ENCODE measurements at places on chromosomes 7 and 10.

DNA sequence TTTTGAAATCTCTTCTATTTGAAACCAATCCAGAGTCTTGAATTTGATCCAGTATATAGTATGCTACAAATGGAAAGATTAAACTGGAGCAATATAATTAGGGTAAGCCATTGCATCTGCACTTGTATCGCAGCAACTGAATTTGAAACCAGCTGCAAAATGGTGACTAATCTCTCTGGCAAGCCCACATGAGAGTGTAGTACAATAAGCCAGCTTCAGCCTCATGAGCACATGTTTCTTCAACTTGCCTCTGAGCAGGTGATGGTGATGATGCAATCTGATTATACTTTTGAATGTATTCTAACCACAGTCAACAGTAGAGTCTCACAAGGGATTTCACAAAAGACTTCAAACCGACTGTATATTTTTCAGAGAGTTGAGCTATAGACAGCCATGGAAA lies 829 bp upstream of the RPA3 start:
- no peaks in the 10 kb centered on the region for H3K27me3 ChIP-seq
- DNase-seq = no peak
- peaks cover 13% of the 10 kb centered on the region for H3K4me1 ChIP-seq
- no peak overlapping the region for H3K4me3 ChIP-seq
- H3K27ac ChIP-seq = no peak overlapping the region
- H3K36me3 ChIP-seq = no peaks in the 10 kb centered on the region

DNA sequence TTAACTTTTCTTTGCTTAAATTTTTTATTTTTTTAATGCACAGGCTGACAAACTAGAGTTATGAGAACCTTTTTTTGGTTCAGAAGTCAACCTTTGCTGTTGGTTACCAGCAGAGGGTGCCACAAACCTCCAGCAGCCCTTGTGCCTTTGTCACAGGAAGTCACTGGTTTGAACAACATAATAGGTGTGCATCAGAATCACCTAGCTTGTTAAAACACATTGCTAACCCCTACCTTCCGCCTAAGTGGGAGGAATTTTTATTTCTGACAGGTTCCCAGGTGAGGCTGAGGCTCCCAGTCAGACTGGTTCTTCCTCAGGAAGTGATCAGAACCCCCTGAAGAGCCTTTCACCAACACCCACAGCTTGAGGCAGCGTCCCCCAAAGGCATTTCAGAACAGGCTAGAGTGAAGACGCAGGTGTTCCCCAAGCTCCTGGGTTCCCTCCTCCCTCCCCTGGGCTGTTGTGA lies 22.6 kb upstream of the VDAC2 start:
- peak overlapping the region; percentile 39 for H3K27ac ChIP-seq
- DNase-seq = no peak
- no peaks in the 10 kb centered on the region for H3K27me3 ChIP-seq
- peaks cover 21% of the 10 kb centered on the region for H3K4me1 ChIP-seq

DNA sequence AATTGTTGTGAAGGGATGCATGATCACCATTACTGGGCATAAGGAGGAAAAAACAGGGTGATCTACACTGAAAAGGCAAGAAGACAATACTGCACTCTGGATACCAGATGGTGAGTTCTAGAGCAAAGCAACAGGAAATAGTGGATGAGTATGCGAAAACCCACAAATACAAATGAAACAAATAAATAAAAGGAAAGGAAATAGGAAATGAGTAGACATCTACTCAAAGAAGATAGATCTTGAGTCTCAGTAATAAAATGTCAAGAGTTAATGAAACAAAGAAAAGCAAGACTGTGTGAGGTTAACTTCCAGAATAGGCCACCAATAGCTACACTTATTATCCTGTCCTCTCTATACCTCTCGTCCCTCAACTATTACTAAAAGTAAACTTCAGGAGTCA lies 11.7 kb downstream of the ORC5 start:
- no peak for DNase-seq
- no peak overlapping the region for H3K27ac ChIP-seq
- H3K27me3 ChIP-seq = no peaks in the 10 kb centered on the region
- H3K4me1 ChIP-seq = no peaks in the 10 kb centered on the region
- H3K4me3 ChIP-seq = no peak overlapping the region

DNA sequence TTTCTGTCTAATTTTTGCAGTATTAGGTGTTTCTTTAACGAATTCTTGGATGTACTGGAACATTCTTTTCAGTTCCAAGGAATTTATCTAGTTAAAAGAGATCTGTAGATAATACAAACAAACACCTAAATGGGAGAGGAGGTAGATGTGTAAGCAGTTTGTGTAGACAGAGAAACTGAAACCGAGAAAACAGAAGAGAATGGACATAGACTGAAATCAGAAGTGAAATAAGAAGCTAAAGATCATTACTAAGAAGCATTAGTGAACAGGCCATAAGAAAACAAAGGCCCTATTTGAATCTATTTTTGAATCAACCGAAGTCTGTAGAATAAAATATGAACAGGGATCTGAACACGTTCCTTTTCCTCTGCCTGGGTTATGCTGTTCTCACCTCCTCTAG lies 26.5 kb upstream of the TMEM229A start:
- H3K27ac ChIP-seq = no peak overlapping the region
- H3K4me3 ChIP-seq = no peak overlapping the region
- H3K36me3 ChIP-seq = no peaks in the 10 kb centered on the region
- H3K4me1 ChIP-seq = no peaks in the 10 kb centered on the region
- no peaks in the 10 kb centered on the region for H3K27me3 ChIP-seq
- DNase-seq = no peak

DNA sequence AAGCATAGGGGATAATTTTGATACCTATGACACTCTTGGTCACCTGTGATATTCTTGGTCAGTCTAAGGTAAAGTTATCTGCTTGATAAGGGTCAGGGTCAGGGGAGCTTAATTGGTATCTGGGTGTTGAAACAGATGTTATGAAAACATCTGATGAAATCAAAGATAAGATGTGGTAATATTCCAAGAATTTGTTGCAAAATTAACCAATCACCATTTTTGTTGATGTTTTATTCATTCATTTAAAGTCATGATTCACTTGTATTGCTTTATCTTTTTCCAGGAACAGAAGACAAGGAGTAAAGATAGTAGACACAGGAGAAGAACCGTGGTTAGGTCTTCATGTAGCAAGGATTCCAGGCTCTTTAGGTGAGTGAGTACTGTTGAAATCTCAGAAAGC lies 103.1 kb downstream of the SEMA3C start:
- H3K27me3 ChIP-seq = no peaks in the 10 kb centered on the region
- no peaks in the 10 kb centered on the region for H3K4me1 ChIP-seq
- H3K27ac ChIP-seq = no peak overlapping the region
- DNase-seq = no peak
- peaks cover 42% of the 10 kb centered on the region for H3K36me3 ChIP-seq

GRCh38 chr10:21473135-21473534 lies 52.3 kb downstream of the SKIDA1 start:
- no peak overlapping the region for H3K27ac ChIP-seq
- H3K27me3 ChIP-seq = no peaks in the 10 kb centered on the region
- no peak for DNase-seq
- H3K36me3 ChIP-seq = no peaks in the 10 kb centered on the region
- H3K4me1 ChIP-seq = no peaks in the 10 kb centered on the region

GRCh38 chr10:86952106-86952505 lies 5.3 kb downstream of the MMRN2 start:
- no peak overlapping the region for H3K27ac ChIP-seq
- no peaks in the 10 kb centered on the region for H3K27me3 ChIP-seq
- H3K4me1 ChIP-seq = no peaks in the 10 kb centered on the region
- no peak overlapping the region for H3K4me3 ChIP-seq
- no peak for DNase-seq
- H3K36me3 ChIP-seq = no peaks in the 10 kb centered on the region

DNA sequence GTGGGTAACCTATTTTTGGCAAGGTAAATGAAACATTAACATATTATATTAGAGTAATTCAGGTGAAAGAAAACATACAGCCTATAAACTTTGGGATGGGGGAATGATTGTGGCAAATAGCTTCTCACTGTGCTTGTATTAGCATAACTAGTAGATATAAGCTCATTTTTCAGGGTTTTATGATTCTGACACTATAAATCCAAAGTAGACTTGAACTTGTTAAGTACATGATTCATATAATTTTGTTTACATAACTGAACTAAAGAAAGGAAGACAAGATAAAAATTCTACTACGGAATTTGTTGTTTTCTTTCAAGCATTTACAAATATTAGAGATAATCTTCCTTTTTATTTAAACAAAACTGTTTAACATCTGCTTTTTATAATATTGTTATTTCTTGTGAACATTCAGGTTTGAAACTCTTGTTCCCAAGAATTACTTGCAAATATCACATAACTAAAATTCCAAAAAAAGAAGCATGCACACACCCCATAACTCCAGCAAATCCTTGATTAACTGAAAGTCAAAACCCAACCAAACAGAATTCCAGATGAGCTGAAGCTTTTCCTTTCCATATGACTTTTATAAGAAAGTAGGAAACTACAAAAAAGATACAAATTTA lies 142.3 kb downstream of the JAZF1 start:
- peak overlapping the region; percentile 95 for H3K27ac ChIP-seq
- H3K36me3 ChIP-seq = no peaks in the 10 kb centered on the region
- DNase-seq = no peak
- H3K4me3 ChIP-seq = no peak overlapping the region
- H3K27me3 ChIP-seq = no peaks in the 10 kb centered on the region

GRCh38 chr7:139548302-139549028 lies 25.0 kb downstream of the CLEC2L start:
- no peak for DNase-seq
- no peaks in the 10 kb centered on the region for H3K36me3 ChIP-seq
- no peak overlapping the region for H3K4me3 ChIP-seq
- H3K27ac ChIP-seq = no peak overlapping the region
- no peaks in the 10 kb centered on the region for H3K4me1 ChIP-seq
- H3K27me3 ChIP-seq = no peaks in the 10 kb centered on the region

GRCh38 chr10:15146366-15146765 lies 22.1 kb downstream of the NMT2 start:
- no peaks in the 10 kb centered on the region for H3K4me1 ChIP-seq
- no peak for DNase-seq
- H3K27ac ChIP-seq = no peak overlapping the region
- H3K36me3 ChIP-seq = no peaks in the 10 kb centered on the region
- no peak overlapping the region for H3K4me3 ChIP-seq

DNA sequence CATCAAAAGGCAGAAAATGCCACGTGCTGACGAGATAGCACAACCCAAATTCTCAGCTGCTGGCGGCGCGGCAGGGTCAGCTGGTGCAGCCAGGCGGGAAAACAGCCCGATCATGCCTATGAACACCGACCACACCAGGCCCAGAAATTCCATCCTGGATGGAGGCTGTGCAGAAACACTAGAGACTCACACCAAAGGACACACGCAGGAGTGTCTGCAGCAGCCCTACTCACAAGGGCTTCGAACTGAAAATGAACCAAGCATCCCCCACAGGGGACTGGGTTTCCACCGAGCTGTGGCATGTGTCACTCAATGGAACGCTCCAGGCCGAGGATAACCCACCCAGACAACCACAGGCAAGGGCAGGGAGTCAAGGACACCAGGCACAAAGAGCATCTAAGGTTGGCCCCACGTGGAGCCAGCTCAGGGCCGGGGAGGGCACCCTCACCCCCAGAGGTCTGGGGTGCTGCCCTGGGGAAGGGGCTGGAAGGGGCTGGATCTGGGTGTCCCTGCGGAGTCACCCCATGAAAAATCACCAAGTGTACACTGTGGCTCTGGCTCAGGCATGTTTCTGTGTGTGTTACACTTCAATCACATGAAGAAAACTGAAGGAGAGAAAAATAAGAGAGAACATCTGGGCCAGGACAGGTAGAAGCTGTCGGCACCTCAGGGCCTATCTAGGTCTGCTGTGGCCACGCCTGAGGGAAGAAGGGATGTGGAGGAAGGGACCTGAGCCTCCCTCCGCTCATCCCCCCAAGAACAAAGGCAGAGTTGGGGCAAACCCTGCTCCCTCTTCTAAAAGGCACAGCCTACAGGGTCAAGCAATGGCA lies 33.0 kb downstream of the RASGEF1A start:
- H3K27me3 ChIP-seq = peaks cover 18% of the 10 kb centered on the region
- no peak overlapping the region for H3K4me3 ChIP-seq
- no peaks in the 10 kb centered on the region for H3K4me1 ChIP-seq
- no peaks in the 10 kb centered on the region for H3K36me3 ChIP-seq

DNA sequence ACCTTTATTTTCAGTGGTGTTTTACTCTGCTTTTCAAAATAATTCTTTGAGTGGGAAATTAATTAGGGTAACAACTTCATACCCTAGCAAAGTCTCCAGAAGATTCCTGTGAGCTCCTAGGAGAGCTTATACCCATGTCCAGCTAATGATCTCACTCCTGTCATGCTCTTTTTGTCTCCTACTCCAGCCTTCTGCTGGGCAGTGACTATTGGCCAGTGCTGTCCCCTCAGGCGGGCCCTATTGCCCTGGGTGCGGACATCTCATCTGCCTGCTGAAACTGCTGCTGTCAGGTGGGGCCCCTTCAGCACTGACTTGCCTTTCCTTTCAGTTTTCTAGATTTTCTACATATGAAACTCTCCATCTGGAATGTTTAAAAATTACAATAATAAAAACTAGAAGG lies 80.3 kb downstream of the EBLN1 start:
- H3K27ac ChIP-seq = no peak overlapping the region
- H3K36me3 ChIP-seq = no peaks in the 10 kb centered on the region
- H3K4me1 ChIP-seq = no peaks in the 10 kb centered on the region

GRCh38 chr10:38003588-38003987 lies 6.9 kb upstream of the ZNF33A start:
- no peak for DNase-seq
- no peak overlapping the region for H3K4me3 ChIP-seq
- peaks cover 5% of the 10 kb centered on the region for H3K4me1 ChIP-seq
- no peaks in the 10 kb centered on the region for H3K27me3 ChIP-seq
- H3K27ac ChIP-seq = no peak overlapping the region

DNA sequence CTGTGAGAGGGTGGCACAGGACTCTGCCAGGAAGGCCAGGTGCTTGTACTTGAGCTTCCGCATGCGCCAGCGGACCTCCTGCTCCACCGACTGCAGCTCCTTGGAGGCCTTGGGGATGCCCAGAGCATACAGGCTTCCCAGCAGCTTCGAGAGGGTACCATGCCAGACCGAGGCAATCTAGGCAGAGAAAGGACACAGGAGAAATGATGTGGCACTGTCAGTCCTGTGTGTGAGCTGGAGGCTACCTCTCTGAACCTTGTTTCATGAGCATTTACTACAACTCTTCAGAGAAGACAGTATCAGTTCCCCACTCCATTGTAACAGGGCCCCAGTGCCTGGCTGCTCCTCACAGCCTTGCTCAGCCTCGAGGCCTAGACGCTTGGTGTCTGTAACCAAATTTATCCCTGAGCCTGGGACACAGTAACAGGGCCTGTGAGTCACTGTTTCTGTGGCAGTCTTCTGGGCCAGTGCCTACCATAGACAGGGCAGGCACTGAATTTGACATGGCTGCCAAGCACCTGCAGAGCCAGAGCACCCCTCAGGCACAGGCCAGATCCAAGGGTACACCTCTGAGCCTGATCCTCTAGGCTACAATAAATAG lies 5.8 kb downstream of the TBRG4 start:
- DNase-seq = no peak
- no peak overlapping the region for H3K4me3 ChIP-seq
- H3K27me3 ChIP-seq = no peaks in the 10 kb centered on the region
- no peak overlapping the region for H3K27ac ChIP-seq
- peaks cover 89% of the 10 kb centered on the region for H3K36me3 ChIP-seq
- H3K4me1 ChIP-seq = no peaks in the 10 kb centered on the region

- H3K27me3 ChIP-seq = no peaks in the 10 kb centered on the region
- no peak for DNase-seq
- H3K4me3 ChIP-seq = no peak overlapping the region
- no peak overlapping the region for H3K27ac ChIP-seq
- no peaks in the 10 kb centered on the region for H3K36me3 ChIP-seq
- H3K4me1 ChIP-seq = no peaks in the 10 kb centered on the region
These were observed 78.3 kb upstream of the THSD7A start for GRCh38 chr7:11910253-11910652.

- no peaks in the 10 kb centered on the region for H3K4me1 ChIP-seq
- no peaks in the 10 kb centered on the region for H3K36me3 ChIP-seq
- no peaks in the 10 kb centered on the region for H3K27me3 ChIP-seq
- DNase-seq = no peak
- H3K4me3 ChIP-seq = no peak overlapping the region
These were observed 219.3 kb downstream of the JAZF1 start for GRCh38 chr7:27961255-27961654.
